SW 1271 (cell line): ENCODE measurements at places on chromosomes 1 and 21.

GRCh38 chr1:44677201-44677766 lies 2.8 kb downstream of the ARMH1 start:
- peak; percentile 33 for DNase-seq

- DNase-seq, result no peak
These were observed 44.3 kb downstream of the SCCPDH start for GRCh38 chr1:246768403-246769020.

DNA sequence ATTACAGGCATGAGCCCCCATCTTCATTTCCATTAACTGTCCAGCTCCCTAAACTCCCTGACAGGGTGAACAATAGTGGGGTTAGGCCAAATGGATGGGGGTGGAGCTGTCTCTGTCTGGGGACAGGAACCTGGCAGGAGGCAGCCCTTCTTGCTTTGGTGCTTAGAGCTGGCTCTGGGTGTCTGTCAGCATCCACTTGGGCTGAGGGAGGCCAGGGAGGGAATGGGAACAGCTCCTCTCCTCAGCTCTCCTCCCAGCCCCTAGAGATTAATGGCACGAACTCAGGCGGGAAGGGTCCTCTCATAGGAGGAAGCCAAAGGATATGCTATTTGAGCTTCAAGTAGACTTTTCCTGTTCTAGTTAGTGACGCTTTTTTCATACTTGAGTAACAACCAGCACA lies 11.1 kb upstream of the ETV3L start:
- no peak for DNase-seq

DNA sequence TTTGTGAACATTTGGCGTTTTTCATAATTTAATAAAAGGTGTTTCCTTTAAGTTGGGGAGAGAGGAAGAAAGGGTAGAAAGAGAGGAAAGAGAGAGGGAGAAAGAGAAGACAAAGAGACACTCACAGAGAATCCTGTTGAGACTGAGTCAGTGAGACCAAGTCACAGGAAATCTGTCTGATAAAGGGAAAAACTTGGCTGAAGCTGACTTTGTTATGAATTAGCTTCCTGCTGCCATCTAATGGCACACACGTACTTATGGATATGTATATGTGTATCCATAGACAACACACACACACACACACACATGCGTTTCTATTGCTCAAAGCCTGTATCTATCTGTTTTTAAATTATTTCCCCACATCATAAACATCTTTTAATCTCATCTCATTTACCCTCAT lies 42.5 kb upstream of the DISC1 start:
- DNase-seq, result peak; percentile 15

DNA sequence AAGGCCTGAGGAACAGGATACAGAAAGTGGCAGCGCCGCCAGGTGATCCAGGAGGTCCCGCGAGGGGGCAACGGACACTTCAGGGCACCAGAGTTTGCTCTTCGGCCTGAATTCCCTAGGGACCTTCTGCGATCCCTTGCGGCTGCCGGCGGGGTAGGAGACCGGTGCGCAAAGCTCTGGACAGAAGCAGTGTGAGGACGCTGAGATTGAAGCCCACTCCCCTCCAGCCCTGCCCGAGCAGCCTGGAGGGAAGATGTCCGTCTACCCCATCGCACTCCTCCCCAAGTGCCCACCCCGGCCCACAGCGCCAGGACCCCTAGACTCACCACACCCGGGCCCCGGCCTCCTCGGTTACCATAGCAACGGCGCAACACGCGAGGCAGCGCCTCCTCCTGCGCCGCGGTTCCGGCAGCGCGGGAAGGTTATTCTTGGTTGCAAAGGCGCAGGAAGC lies at the start of gene ANKRD45:
Gene ANKRD45, minus strand, starts transcription at position 361 of the 451 bp plus-strand sequence. CDS start 10,433 bp downstream, outside the sequence.
- DNase-seq, result no peak

DNA sequence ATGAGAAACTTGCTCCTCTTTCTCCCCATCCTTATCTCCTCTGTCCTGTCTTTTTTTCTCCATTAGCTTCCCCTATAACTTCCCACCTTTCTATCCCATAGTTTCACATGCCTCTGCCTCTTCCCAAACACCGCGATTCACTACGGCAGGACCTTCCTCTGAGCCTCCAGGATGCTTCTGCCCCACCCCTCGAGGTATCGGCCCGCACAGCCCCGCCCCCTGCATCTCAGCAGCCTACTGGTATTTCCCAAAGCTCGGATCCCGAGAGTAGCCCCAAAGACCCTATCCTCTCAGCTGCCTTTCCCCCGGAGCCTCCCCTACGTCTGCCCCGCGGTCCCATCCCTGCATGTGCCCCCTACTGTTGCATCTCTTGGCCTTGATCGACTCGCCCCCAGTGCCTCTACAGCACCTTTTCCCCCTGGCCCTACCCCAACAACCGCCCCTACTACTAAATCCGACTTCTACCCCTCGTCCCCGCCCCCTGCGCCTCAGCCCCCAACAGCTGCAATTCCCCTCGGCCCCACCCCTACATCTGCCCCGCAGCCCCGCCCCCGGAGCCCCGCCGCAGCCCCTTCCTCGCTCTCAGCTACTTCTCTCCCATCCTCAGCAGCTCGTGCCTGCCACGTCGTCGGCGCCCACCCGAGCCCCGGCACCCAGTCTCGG lies 512 bp downstream of the PIAS3 start:
- DNase-seq, result no peak

DNA sequence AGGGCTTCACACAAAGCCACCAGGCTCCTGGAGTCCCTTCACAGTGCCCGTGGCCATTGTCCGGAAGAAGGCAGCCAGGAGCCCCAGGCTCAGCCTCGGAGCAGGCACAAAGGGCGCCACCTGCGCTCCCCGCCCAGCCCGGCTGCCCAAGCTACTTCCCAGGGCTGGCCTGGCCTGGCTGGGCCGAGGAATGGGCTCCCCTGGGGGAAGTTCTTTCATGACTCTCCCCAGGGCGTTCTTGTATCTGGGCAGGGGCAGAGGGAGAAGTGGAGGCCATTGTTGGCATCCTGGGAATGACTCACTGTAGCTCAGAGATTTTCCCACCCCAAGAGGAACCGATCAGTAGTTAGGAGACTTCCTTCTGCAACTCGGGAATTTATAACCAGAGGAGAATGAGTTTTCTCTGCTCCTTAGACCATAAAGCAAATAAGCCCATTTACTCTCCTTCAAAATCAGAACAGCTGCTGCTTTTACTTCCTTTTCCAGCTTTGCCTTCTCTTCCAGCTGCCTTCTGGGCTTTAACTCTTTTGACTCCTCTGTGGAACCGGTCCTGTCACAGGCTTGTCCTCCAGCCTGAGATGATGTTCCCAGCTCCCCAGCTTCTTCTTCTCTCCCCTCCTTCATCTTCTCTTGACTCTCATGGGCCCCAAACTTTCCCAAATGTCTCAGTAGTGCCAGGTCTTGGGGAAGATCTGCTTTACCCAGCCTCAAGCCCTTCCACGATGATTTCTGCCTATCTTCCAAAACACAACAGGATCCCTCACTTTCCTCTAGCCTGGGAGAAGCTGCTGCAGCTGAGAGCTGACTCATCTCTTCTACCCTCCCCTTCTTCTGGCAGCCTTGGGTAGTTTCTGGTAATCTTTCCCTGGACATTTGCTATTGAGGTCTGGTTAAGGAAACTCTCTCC lies 118.7 kb upstream of the CD34 start:
- DNase-seq, result no peak

DNA sequence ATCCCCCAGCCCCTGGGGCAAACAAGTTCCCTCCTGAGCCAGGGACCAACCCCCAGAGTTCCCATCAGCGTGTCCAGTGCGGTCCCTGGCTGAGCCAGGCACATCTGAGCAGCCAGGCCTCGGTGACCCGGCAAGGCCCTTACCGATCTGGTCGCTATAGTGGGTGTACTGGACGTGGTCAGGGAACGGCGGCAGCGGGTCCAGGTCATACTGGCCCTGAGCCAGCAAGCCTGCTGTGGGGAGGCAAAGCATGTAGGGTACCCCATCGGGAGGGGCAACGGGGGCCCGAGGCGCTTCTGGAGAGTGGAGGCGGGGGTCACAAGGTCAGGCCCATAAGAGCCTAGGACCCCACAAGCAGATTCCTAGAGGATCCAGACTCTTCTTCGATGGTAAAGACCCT lies 3.5 kb downstream of the MFAP2 start:
- no peak for DNase-seq

- DNase-seq, result no peak
These were observed 64.7 kb downstream of the CSMD2 start for GRCh38 chr1:34100332-34100731.

- DNase-seq, result no peak
These were observed 44.0 kb upstream of the DAB1 start for GRCh38 chr1:57467830-57468229.

- DNase-seq, result no peak
These were observed 31.4 kb downstream of the POFUT2 start for GRCh38 chr21:45256021-45256911.

DNA sequence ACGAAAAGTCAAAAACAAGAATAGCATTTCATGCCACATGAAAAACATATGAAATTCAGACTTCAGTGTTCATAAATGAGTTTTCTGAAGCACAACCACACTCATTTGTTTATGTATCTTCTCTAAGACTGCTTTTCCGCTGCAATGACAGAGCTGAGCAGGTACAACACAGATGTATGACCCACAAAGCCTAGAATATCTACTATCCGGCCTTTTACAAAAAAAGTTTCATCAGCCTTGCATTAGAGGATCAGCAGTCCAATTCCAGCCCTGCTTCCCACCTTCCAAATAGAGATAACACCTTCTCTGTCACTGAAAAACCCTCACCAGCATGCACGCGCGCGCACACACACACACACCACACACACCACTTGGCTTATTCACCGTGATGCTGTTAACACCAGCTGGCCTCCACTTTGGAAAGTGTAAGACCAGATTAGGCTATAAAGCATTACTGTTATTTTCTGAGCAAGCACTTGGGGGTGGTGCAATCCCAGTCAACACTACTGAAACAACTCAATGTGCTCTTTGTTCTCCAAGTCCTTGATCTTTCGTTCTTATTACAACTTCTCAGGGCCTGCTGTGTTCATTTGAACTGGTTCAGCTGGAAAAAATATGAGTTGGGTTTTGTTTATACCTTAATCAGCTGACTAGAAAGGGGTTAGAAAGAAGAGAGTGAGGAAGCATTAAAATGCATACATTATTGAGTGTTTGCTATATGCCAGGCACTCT lies 90.0 kb downstream of the GLUL start:
- no peak for DNase-seq

DNA sequence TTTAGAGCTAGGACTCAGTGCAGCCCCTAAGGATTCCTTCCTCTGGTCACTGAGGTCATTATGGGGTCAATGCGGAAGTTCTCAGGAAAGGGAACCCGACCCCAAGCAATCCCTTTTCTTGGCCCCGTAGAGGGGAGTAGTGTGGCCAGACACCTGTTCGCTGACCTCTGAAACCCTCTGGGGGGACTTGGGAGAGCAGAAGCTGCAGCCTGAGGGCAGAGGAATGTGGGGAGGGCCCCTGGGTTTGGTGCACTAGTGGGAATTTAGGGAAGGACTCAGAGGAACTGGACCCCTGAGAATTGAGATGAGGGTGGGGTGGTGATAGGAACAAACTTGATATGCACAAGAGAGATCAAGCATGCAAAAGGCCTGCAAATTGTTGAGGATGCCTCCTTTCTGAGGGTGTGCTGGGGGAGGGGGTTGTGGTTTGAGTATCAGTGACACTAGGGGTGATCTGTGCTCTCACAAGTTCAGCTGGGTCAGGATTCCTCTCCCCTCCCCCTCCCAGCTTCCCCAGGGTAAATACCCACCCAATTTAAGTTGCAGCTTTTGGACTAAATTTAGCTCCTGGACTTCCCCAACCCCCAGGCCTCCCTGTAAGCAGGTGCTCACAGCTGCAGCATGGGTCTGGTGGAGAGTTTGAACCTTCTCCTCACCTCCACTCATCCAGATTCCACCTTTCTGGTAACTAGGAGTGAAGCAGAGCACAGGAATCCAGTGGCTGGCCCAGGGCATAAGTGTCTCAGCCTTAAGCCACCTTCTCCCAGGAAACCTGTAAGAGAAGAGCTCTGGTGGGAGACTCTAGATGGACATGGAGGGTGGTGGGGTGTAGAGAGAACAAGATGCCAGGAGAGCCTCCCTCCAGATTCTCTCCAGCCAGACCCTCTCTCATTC lies 13.5 kb downstream of the ADAMTSL4 start:
- DNase-seq, result no peak

- no peak for DNase-seq
These were observed 518.9 kb downstream of the USP25 start for GRCh38 chr21:16248705-16249104.

GRCh38 chr1:187759825-187760333 lies 931.1 kb downstream of the PLA2G4A start:
- DNase-seq, result no peak

GRCh38 chr1:184212649-184213314 lies 161.3 kb downstream of the TSEN15 start:
- DNase-seq, result no peak

- DNase-seq, result no peak
These were observed 10.2 kb upstream of the NKAIN1 start for GRCh38 chr1:31249854-31250253.

GRCh38 chr1:81559662-81560350 lies 240.9 kb upstream of the ADGRL2 start:
- no peak for DNase-seq

GRCh38 chr1:158119976-158120653 lies 60.6 kb upstream of the CD1D start:
- DNase-seq, result no peak

- no peak for DNase-seq
These were observed 86.9 kb upstream of the KCNE2 start for GRCh38 chr21:34276711-34277425.

GRCh38 chr21:34302521-34302920 lies 61.3 kb upstream of the KCNE2 start:
- no peak for DNase-seq

- DNase-seq, result no peak
These were observed 47.2 kb downstream of the RIPK4 start for GRCh38 chr21:41719691-41720090.

DNA sequence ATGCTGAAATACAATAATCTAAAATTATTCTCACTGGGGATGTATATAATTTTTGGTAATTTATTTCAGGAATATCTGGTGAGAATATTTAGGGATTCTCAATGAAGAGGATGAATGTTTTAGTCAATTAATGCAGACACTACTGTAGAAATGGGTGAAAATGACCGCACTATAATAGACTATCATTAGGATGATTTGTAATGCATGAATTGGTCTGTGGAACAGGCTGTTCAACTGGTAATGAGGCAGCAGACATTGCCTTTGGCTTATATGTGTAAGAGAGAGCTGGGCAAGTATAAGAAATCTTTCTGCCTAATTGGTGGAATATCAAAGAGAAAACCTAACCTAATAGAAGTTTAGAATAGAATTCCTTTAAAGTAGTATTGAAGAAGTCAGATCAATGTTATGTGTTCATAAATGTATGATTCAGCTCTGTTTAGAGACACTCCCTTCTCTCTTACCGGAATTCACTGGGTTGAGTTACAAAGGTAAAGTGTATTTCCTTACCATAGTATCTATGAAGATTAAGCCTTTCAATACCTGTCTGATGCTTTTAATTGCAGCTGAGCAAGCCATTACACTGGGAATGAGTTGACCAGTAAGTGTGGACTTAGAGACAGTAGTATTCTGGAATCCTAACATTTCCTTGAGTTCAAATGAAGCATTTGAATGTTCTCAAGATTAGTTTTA lies 274.5 kb downstream of the S1PR1 start:
- no peak for DNase-seq
